Activated effector memory CD4-positive, alpha-beta T cell treated with anti-CD3 and anti-CD28 coated beads, Interleukin-2, amount 50 U/mL, for 16 hours (primary cell): ENCODE measurements at places on chromosomes 6 and 20.
A peak's percentile ranks its signal among the peaks of the same experiment; 100 is the strongest.

DNA sequence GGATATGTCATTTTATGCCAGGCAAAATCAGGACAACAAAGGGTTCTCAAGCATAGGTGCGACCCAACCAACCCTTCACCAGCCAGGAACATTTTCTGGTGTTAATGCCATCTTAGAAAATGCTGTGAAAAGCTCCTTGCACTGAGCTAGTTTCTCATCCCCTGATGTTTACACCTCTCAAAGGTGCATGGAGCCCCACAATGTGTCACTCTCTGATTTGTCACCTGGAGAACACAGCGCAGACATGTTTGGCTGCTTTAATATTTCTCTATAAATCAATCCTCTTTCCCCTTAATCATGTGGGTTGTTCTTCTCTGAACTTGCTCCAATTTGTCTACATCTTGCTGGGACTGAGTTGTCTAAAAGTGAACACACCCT is 244.3 kb downstream of the TSHZ2 start:
- DNase-seq = no peak

DNA sequence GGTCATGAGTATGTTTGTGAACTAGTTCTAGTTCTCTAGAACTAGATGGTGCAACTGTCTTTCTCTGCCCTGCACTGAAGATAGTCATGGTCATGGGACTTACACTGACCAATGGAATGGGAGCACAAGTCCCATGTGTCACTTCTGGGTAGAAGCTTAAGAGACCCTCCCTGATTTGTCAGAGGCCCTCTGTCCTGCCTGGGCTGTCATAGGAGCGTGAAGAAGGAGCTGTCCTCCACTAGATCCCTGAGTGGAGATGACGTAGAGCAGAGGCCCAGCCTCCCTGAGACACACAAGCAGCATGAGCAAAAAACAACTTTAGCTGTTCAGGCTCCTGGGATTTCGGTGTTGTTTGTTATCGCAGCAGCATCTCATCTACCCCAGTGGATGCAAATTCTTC is 514.5 kb downstream of the PREX1 start:
- no peak for DNase-seq

DNA sequence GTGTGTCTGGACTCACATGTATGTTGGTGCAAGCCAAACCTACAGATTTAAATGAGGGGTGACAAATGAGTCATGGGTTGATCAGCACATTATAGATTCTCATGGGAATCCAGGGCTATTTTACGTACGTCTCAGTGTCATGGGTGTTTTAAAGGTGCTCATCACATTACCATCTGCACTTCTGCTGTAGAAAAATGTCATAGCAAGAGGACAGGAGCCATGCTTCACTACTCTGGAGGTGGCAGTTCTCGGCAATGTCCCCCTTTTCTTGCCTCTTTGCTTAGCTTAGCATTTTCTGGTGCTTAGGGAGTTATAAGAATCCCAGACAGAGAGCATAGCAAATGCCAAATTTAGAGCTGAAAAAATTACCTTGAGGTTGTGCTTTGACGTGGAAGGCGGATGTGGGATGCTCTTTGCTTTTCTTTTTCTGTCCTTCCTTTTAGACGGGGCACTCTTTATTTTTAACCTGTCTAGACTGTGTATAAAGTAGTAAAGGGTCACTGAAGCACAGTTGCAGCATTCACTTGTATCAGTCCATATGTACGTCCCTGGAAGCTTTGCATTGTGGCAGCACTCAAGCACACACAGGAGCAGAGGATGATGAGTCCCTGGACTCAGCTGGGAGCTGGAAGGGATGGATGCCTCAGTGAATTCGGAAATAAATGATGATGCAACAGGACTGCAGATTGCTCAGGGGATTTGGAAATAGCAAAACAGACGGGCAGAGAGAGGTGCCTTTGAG is 139.7 kb downstream of the SYNDIG1 start:
- no peak for DNase-seq

DNA sequence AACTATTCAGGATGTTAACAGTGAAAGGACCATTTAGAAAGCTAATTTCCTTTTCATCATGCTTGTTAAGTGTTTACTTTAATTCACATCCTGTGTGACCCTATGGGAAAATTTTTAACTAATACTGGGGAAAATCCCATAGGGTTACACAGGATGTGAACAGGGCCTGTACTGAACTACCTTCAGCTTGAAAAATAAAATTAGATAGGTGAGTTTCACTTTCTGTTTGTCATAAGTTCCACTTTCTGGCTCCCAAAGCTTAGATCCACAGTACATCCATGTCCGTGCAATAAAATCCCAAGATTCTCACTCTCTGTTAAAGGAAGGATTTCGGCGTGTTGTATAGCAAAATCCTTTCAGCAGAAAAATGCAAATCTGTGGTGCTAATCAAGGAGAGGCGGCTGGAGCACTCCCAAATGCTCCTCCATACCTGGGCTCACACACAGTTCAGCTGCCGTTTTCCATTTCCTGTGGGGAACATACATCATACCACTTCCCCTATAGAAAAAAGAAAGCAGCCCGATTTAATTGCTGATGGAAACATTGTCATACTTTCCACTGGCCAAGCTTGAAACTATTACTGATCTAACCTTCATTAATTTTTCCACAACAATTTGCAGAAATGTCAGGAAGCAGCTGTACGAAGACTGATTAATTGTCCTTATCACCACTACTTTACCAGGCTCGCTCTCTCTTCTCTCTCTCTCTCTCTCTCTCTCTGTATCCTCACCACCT is 125.2 kb downstream of the HIVEP2 start:
- DNase-seq = peak; percentile 81

- no peak for DNase-seq
Observed at GRCh38 chr6:123925350-123925749, 121.7 kb downstream of the NKAIN2 start.

- no peak for DNase-seq
Observed at GRCh38 chr6:135798751-135799515, 52.6 kb upstream of the PDE7B start.

GRCh38 chr20:11795071-11795615 is 122.5 kb upstream of the BTBD3 start:
- no peak for DNase-seq

GRCh38 chr20:24491041-24491756 is 21.8 kb downstream of the SYNDIG1 start:
- no peak for DNase-seq

GRCh38 chr6:90285042-90285481 is 11.6 kb downstream of the BACH2 start:
- no peak for DNase-seq

DNA sequence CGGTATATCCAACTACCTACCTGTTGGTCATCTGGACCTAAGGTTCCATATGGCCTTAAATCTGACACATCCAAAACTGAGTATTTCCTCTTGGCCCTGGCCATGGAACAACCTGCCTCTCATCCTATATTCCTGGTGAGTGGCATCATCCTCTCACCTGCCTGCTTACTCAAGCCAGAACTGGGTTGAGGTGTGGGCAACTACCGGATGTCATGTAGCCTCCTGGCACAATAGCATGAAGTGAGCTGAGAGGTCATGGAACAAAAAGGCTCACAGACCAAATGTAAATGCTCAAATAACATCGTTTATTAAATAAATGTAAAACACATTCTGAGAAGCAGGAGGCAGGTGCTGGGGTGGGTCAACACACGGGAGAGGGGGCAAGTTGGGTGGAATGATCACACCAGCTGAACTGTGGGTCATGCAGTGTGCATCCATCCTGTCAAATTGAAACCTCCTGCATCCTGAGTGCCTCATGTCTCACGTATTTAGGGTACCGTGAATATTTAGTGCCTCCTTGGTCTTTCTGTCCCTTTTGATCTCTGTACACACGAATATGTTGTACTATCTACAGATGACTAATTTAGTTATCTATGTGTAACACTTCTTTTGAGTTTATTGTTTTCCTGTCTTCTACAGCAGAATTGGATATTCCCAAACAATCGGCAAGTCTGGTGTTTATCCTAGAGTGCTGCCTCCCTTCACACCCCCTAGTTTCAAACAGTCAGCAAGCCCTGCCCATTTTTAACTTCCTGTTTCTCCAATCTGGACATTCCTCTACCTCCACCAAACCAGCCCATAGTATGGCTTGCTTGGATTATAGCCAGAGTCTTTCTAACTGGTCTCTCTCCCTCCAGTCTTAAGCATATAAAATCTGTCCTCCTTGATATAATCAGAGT is 7.9 kb upstream of the POU5F1 start:
- no peak for DNase-seq

DNA sequence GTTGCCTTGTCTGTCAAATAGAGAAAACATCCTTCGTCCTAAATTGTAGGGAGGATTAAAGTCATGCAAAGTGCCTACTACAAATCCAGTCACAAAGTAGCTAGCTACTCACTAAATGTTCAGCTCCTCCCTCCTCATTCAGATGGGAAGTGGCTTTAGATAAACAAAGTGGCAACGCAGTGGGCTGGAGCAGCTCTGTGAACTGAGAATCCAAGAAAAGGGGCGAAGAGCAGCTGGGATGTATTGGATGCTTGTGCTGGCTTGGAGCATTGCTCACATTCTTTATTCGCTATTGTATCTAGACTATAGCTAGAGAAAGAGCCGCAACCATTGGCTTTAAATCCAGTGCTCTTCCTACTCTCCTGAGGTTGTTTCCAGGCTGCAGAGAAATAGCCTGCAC is 10.3 kb downstream of the MOG start:
- DNase-seq = no peak

DNA sequence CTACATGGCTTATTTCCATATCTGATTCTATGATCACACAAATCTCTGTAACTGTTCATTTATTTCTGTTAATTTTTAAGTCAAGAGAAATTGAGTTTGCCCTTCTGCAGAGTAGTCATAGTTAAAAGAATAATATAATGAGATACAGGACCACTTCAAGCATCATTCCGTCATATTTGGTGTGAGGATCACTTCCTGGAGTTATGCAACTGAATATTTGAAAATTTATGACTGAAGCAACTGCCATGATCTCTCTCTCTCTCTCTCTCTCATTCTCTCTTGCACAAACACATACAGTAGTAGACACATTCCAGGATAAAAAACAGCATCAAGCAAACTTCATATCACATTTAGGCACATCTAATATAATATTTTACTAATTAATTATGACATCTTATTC is 116.4 kb downstream of the COL9A1 start:
- DNase-seq = no peak
